ENCODE measurements at places on chromosomes 7 and 10. TPM values are rescaled to one million over a fixed set of nuclear protein-coding genes. Genes with fewer than 3 reads are reported as not detected.

GRCh38 chr7:37505750-37506353, 57.2 kb upstream of the ELMO1 start:
- no peak for DNase-seq

GRCh38 chr10:13118784-13119410, 18.9 kb downstream of the OPTN start:
- DNase-seq, result no peak

- DNase-seq, result no peak
Observed at GRCh38 chr7:71135116-71135515, 3.2 kb downstream of the GALNT17 start.

GRCh38 chr7:40232242-40232893, 97.6 kb downstream of the SUGCT start:
- no peak for DNase-seq

DNA sequence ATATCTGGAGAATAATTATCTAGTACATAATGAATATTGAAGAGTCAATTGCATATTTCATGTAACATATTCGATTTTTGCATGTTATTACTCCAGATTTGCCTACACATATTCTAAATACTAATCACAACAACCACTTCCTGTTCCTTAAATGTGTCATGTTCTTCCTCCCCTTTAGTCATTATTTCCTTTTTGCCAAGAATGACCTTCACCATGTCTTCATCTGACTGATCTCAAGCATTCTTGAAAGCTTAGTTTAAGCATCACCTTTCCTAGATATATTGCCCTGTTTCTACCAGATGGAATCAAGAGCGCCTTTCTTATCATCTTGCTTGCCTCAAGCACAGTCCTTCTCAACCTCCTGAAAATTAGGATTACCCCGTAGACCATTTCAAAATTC, 23.5 kb upstream of the MEOX2 start:
- DNase-seq, result no peak

- DNase-seq, result no peak
Observed at GRCh38 chr7:108535257-108535656, 9.3 kb upstream of the PNPLA8 start.

- DNase-seq, result no peak
Observed at GRCh38 chr7:151918510-151918843, 37.8 kb upstream of the GALNTL5 start.

DNA sequence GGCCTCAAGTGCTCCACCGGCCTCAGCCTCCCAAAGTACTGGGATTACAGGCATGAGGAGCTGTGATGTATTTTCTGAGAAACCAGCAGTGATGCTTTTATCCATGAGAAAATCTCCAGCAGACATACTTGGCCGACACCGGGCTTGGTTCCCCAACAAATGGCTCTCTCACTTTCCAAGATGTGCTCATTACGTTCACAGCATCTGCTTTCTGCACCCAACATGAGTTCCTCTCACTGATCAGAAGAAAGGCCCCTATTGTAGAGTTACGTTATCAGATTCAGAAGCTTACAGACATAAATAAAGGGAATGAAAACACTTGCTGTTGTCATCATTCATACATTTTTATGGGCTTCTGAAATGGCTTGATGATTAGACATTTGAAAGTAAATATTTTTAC, 95.0 kb downstream of the CALD1 start:
- DNase-seq, result no peak

GRCh38 chr10:85548034-85548433, 818.6 kb downstream of the GRID1 start:
- DNase-seq, result no peak

DNA sequence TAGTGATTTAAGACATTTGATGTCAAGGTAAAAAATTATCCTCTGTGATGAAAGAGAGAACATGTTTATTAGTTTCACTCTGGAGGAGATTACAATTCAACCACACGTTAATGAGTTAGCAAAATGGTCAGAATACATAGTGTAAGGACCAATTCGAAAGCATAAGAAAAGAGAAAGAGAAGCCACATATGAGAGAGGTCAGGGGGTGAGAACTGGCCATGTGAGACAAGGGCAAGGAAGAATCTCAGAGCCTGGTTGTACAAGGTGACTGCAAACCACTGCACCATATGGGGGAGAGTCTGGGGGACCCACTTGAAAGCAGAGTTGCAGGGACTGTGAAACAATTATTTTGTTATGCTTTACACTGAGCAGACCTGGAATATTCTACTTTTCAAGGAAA, 27.7 kb upstream of the BET1 start:
- DNase-seq, result no peak

- DNase-seq, result no peak
Observed at GRCh38 chr7:35232994-35233393, 20.9 kb downstream of the TBX20 start.

GRCh38 chr7:106692450-106693051, 31.6 kb upstream of the CCDC71L start:
- no peak for DNase-seq

DNA sequence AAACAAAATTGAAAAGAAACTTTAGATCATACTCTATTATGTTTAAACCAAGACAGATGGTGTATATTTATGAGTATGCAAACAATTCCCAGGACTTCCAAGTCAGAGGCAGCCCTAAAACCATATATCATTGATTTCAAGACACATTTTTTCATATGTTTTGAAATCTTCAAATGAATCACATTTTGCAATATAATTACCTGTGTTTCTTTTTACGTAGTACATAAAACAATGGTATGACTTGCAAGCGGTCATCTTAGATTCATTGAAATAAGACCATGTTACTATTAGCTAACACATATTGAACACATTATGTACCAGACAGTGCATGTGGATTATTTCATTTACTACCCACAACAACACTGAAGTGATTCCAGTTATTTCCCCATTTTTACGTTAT, 14.9 kb downstream of the SMURF1 start:
- no peak for DNase-seq

GRCh38 chr10:17144757-17145156, 15.1 kb upstream of the CUBN start:
- DNase-seq, result no peak

DNA sequence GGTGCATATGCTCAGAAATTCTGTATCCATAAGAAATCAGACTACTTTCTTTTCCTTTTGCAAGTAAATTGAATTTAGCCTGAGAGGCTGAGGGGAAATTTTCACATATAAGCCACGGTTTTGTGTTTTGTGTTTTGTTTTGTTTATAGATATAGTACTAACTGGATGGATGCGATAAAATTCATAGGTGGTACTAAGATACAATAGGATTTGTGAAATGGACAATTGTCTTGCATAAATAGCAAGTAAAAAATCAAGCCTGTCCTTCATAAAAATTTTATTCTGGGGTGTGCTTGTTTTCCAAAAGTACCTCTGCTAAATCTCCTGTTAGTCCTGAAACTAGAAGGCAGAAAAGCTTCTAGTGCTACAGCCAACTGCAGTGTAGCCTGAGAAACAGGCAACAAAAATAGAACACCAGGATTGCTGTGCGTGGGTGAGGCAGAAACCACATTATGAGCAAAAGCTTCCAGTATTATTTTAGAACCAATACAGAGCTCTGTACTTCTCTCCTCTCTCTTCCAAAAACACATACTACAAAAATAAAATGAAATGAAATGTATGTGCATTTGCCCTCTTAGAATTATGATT, 634 bp upstream of the HDAC9 start:
- DNase-seq, result no peak

DNA sequence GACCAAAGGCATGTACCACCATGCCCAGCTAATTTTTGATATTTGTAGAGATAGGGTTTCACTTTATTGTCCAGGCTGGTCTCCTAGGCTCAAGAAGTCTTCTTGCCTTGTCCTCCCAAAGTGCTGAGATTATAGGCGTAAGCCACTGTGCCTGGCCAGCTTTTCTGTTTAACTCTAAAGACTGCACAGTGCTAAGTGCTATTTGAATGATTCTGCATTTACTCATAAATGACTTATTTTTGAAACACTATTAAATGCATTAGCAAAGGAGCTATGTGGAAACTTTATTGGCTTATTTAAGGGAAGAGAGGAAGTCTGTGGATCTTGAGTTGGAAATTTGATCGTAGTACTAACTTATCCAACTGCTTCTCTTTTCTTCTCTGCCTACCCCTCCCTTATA, 89.1 kb downstream of the NT5C2 start:
- no peak for DNase-seq

DNA sequence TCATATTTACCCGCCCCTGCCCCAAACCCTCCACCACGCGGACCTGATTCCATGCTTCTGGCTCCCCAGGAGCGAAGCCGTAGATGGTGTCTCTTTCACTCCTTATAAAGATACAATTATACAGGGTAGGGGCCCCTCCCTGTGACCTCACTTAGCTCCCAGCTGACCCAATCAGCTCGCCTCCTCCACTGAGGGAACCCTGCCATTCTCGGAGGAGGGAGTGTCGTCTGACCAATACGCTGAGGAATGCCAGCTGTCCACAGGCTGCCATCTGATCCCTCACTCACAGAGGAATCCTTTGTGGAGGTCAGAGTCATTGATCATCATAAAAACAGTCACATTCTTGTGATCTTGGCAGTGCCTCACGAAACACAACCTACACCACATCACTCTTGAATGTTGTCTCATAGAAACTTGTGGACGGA, 67.5 kb upstream of the INSIG1 start:
- DNase-seq, result no peak

DNA sequence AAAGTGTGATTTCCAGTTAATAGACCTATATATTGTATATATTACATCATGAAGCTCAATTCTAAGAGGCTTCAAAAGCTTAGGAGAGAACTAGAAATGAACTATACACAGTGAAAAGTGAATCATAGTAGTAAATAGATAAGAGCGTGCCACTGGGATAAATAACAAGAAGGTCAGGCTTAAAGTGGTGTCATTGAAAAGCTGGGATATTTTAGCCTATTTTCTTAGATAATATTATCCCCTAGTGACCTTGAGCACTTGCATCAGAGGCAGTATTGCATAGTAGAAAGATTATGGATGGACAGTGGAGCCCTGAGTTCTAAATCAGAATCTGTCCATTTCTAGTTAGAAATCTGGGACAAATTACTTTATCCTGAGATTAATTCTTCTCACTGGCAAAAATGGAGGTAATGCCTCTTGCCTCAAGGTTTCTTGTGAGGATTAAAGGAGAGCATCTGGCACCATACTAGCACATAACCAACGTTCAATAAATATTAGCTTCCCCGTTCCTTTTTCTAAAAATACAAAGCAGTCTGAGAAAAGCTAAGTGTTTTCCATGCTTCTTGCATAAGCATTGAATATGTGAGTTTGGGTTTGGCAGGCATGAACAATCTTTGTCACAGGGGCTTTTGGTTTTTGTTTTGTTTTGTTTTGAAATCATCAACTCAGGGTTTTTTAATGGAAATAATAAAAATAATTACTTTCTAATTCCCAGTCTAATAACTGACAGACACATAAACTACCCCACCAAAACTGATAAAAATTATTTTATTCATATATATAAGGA, 27.3 kb upstream of the MACC1 start:
- no peak for DNase-seq

GRCh38 chr7:5595545-5596045, 172.0 kb upstream of the TNRC18 start:
- DNase-seq, result no peak

GRCh38 chr10:30903397-30904138, 128.1 kb downstream of the ZNF438 start:
- DNase-seq, result no peak

- no peak for DNase-seq
Observed at GRCh38 chr10:132820056-132820455, 34.1 kb upstream of the NKX6-2 start.

DNA sequence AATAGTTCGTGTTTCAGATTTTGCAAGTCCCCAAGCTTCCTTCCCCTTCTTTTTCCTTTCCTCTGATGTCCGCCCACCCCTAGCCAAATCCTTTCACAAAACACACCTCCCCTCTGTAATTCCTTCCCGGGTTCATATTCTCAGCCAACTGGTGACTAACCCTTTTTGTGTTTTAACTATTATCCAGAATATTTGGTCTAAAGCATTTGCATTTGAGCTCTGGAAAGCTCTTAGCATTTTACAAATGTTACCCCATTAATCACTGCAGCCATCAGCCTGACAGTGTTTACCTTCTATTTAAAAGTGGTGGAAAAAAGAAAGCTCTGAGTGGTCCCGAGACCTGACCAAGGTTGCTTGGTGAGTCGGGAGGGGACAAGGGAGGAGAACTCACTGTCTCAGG, 139.0 kb downstream of the CREB5 start:
- DNase-seq, result no peak

- no peak for DNase-seq
Observed at GRCh38 chr7:99235925-99236324, 28.0 kb upstream of the KPNA7 start.

GRCh38 chr10:92240289-92241157, 50.4 kb downstream of the CPEB3 start:
- DNase-seq, result peak; percentile 68

- DNase-seq, result no peak
Observed at GRCh38 chr10:73999703-74000102, 1.8 kb downstream of the VCL start.

- no peak for DNase-seq
Observed at GRCh38 chr7:150755473-150756099, 18.4 kb downstream of the GIMAP5 start.

Gene BMPER
- 0.89 TPM for total RNA-seq

Gene CDNF
- 4.7 TPM for total RNA-seq

Gene SPDYE6
- not detected for total RNA-seq

Gene DIP2C
- 23.3 TPM for total RNA-seq

Gene CPA2
- total RNA-seq, result not detected

Gene DLG5
- total RNA-seq, result 176 TPM

Gene PRKCQ
- total RNA-seq, result not detected

Gene ASIC3
- 8.7 TPM for total RNA-seq

Gene PUS7
- total RNA-seq, result 20.0 TPM

Gene WDR11
- total RNA-seq, result 107 TPM

Gene NPFFR1
- total RNA-seq, result 0.16 TPM

Gene TMEM213
- 18.1 TPM for total RNA-seq

All from suprapubic skin (tissue), 4 donors.